ENCODE measurements at places on chromosomes 4 and X.

- DNase-seq = no peak
Observed at GRCh38 chrX:9644335-9644734, 121.3 kb downstream of the GPR143 start.

- no peak for DNase-seq
Observed at GRCh38 chrX:9522378-9523155, 57.7 kb downstream of the TBL1X start.

DNA sequence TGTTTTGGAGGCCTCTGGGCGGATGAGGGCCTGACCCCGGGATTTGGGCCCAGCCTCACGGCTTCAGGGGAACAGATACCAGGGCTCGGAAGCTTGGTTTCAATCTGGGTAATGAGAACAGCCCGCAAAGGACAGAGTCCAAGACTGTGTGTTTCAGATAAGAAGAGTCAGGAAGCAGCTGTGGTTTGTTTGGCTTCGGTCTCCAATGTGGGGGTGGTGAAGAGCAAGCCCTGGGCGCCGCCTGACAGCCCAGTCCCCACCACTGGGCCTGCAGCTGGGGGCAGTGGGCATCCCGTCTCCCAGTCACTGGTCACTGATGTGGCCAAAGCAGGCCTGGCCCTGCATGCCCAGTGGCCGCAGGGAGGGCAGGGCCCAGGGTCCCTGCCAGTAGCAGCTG, 9.1 kb downstream of the WFS1 start:
- no peak for DNase-seq

DNA sequence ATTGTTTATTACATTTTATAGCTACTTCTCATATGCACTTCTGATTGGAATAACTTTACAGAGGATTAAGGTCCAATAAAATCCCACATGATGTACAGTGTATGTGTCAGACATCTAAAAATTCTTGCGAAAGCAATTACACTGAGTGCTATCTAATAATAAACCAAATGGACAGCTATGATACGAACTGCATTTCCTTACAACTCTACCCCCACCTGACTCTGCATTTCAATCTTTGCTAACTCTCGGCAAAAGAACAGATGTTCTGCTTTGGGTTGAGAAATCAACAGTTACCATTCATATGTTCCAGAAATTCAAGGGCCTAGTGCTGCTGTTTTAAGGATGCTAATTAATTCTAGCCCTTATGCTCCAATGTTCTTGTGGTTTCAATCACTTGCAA, 287.9 kb upstream of the NOCT start:
- DNase-seq = no peak

DNA sequence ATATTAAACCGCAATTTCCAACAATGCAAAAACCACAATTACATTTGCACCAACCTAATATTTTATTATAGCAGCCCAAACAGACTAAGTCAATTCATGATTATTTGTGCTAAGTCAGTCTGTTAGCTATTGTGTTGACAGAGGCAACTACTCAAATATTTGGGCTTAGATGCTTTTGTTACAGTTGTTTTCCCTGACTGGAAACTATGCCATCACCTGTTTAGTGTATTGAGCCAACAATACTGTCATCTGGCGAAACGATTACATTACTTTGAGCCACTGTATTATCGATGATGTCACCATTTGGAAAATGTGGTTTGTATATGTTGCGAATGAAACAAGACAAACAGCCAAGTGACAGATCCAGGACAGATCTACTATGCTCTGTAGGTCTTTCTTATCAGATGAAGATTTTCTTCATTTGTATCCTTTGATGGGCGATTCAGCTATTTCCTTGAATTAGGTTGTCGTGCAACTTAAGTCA, 38.7 kb upstream of the INTS6L start:
- no peak for DNase-seq

- peak; percentile 98 for DNase-seq
Observed at GRCh38 chr4:82373816-82374625, at the start of gene HNRNPD. TSS of gene HNRNPD (minus strand) at chr4:82373991. CDS start at chr4:82373678, 313 bp downstream.

GRCh38 chr4:102783006-102783405, 22.2 kb upstream of the MANBA start:
- DNase-seq = no peak
